Liver (tissue), 10 donors: ENCODE measurements at places on chromosomes 11 and 22. TPM values are rescaled to one million over a fixed set of nuclear protein-coding genes. Genes with fewer than 3 reads are reported as not detected.

Gene DEPDC7
- 62.0 TPM for polyA plus RNA-seq

- no peak for DNase-seq
Observed at GRCh38 chr22:35608088-35608487, 9.0 kb downstream of the MB start.

Gene MMP11
- 0.33 TPM for polyA plus RNA-seq

DNA sequence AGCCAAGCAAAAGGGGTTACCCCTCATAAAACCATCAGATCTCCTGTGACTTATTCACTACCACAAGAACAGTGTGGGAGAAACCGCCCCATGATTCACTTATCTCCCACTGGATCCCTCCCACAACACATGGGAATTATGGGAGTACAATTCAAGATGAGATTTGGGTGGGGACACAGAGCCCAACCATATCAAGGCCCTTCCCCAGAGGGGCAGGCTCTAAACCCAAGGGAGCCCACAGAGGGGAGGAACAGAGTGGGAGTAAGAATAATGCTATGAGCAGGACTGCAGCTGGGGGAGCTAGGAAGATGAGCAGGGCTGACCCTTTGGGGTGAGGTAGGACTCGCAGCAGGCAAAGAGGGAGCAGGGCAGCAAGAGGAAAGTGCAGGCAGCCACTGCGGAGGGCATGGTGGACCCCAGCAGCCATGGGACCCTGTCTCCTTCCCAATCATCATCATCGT is 59.3 kb downstream of the CD82 start:
- peak; percentile 26 for DNase-seq

GRCh38 chr11:102157219-102157618 is 47.0 kb downstream of the YAP1 start:
- no peak for DNase-seq

- peak; percentile 70 for DNase-seq
Observed at GRCh38 chr22:37802310-37803194, 5.2 kb upstream of the GCAT start.

DNA sequence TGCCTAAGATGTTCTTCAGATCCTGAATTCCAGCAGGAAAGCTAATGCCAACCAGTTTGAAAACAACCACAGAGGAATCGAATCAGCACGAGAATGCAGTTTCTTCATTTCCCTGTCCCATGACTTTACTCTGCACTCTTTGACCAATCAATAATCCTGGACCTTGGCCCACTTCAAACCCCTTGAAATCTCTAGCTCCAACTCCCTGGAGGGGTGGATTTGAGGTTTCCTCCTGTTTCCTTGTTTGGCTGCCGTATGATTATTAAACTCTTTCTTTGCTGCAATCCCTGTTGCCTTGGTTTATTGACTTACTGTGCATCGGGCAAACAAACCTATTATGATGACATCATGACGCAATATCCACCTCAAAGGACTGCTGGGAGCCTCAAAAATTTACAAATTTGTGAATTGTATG is 109.3 kb downstream of the FBXO7 start:
- DNase-seq = no peak

DNA sequence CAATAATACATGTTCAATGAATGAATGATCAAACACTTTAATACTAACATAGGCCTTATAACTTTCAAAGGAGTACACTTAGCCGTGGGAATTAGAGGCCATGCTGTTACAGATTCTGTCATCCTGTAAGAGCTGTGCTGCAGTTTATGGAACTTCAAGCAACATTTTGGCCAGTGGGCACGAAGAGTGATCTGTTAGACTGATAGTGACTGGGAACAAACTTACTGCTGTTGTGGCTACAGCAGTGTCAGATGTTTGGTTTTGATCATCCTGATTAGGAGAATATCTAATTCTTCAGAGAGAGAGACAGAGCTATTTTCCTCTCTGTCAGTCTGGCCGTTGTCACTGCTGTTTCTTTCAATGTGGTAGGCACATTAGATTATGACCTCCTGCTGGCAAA is 348.9 kb downstream of the NELL1 start:
- no peak for DNase-seq

Gene LMNTD2
- polyA plus RNA-seq = 4.6 TPM

DNA sequence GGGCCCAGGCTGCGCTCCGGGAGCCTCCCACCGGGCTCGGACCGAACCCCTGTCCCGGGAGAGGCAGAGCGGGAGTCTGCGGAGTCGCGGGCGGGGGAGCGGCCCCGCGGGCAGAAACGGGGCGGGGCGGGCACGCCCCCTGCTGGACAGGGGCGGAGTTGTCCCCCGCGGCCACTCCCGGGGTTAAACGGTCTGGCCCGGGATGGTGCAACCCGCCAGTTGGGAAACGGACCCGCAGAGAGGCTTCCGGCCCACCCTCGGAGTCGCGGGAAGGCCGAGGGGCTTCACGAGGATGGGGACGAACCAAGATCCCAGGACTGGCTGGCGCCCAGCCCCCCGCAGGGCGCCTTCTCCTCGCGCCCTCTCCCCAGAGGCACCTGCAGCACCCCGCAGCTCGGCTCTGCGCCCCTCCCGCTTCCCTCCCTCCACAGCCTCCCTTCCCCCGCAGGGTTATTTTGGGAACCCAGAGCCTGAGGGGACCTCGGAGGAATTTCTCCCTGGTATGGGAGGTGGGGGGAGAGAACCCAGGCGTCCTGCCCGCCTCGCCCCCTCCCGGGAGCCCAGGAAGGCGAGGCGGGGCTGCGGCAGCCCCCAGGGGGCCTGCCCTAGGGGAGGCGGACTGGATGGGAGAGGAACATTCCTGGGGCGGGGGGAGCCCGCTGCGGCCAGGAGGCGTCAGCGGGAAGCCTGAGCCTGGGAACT is 902 bp downstream of the RASGRP2 start:
- DNase-seq = peak; percentile 81

Gene AMOTL1
- polyA plus RNA-seq = 8.9 TPM

DNA sequence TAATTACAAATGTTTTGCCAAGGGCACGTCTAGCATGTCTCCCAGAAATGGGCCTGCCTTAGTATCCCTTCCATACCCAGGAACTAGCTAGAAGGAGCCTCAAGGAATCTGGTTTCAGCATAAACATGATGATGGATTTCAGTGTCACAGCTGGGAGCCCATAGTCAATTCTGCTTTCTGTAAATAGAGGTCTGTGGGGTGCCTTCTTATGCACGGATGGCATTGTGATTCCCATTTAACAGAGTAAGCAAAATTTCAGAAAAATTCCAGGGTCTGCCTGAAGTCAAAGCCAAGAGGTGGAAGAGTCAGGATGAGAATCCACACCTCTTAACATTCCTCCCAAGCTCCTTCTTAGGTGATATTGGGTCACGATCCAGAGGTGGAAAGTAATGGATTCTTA is 12.1 kb downstream of the DUSP18 start:
- no peak for DNase-seq

DNA sequence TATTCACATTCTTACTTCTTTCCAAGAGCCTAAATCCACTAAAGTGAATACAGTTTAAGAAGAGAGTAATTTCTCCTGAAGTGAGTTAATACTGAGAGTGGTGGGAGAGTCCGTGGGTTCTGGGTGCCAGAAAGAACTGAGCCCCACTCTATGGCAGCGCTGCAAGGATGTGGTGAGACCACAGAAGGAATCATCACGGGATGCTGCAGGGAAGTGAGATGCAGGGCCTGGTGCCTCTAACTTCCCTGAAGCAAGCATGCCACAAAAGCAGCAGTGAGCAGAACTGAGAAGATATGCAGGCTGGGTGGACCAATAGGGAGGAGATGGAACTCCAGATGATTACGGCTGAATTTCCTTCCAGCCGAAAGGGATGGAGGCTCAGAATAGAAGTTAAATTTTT is 5.0 kb upstream of the MMP12 start:
- no peak for DNase-seq

DNA sequence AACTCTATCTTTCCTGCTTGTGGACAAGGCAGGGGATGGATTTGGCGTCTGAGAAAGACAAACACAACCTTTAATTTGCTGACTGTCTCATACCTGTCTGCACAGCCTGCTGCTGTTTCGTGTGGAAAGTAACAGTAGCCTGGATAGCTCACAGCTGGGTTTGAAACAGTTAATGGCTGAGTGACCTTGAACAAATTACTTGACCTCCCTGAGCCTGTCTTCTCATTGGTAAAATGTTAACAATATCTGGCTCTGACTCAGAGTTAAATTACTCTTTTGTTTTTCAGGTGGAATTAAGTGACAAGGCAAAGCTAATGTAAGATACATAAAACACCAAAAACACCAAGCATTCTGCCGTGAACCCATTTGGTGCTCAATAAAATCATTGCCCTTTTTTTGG is 41.1 kb upstream of the ADA2 start:
- no peak for DNase-seq

Gene MS4A6A
- 117 TPM for polyA plus RNA-seq

Gene ISX
- not detected for polyA plus RNA-seq

Gene TRIM51
- polyA plus RNA-seq = not detected

GRCh38 chr11:21398195-21398594 is 728.8 kb downstream of the NELL1 start:
- DNase-seq = no peak

- no peak for DNase-seq
Observed at GRCh38 chr11:93510196-93510873, 32.9 kb downstream of the SMCO4 start.

GRCh38 chr22:48084041-48084728 is 1321.7 kb downstream of the TBC1D22A start:
- no peak for DNase-seq

- no peak for DNase-seq
Observed at GRCh38 chr11:26974069-26974783, 19.7 kb upstream of the FIBIN start.

Gene ALDH3B1
- polyA plus RNA-seq = 1.6 TPM

DNA sequence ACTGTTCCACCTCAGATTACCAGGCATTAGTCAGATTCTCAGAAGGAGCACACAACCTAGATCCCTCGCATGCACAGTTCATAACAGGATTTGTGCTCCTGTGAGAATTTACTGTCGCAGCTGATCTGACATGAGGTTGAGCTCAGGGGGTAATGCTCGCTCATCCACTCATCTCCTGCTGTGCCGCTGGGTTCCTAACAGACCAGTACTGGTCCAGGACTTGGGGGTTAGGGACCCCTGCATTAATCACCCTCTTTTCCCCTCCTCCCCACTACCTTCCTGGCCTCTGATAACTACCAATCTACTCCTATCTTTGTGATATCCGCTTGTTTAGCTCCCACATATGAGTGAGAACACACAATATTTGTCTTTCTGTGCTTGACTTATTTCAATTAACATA is 83.5 kb upstream of the FSHB start:
- no peak for DNase-seq

GRCh38 chr11:1197431-1197885 is 25.4 kb upstream of the MUC5B start:
- DNase-seq = no peak

- DNase-seq = no peak
Observed at GRCh38 chr11:44950031-44950624, 555 bp downstream of the TP53I11 start.

Gene TPBGL
- polyA plus RNA-seq = 0.05 TPM

Gene RFPL1
- not detected for polyA plus RNA-seq

GRCh38 chr22:35634943-35635540 is 13.2 kb upstream of the APOL6 start:
- DNase-seq = no peak

- DNase-seq = no peak
Observed at GRCh38 chr11:116376547-116376946, 396.2 kb downstream of the BUD13 start.

Gene MUC15
- polyA plus RNA-seq = not detected

Gene B3GAT1
- polyA plus RNA-seq = 6.6 TPM

- DNase-seq = no peak
Observed at GRCh38 chr11:17098038-17098437, 20.6 kb upstream of the RPS13 start.

Gene ART5
- not detected for polyA plus RNA-seq

DNA sequence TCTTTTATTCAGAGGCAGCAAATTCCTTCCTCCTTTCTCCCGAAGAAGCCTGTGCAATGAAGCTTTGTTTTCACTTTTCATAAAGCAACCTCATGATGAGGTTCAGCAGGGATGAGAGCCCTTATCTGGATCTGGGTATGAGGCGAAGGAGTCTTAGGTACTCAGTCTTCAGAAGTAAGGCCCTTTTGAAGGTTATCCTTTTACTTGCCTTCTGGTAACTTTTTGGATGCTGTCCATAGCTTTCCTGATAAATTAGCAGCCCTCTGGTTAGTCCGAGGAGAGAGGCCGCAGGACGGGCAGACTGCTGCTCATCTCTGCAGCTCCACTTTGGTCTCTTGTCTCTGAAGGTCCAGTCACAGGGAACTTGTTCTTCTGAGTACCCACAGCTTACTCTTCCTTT is 1.1 kb downstream of the TRIM22 start:
- no peak for DNase-seq

Gene POU2F3
- not detected for polyA plus RNA-seq

Gene PATE4
- not detected for polyA plus RNA-seq

Gene BATF2
- polyA plus RNA-seq = 1.6 TPM

- DNase-seq = no peak
Observed at GRCh38 chr22:36700711-36701670, 2.6 kb downstream of the CACNG2 start.
